NCI-H446 treated with DMSO at 0.1 percent for 48 hours (cell line): ENCODE measurements at places on chromosomes 6 and 20.

GRCh38 chr6:5132731-5133130, 47.6 kb downstream of the PPP1R3G start:
- no peak for DNase-seq

DNA sequence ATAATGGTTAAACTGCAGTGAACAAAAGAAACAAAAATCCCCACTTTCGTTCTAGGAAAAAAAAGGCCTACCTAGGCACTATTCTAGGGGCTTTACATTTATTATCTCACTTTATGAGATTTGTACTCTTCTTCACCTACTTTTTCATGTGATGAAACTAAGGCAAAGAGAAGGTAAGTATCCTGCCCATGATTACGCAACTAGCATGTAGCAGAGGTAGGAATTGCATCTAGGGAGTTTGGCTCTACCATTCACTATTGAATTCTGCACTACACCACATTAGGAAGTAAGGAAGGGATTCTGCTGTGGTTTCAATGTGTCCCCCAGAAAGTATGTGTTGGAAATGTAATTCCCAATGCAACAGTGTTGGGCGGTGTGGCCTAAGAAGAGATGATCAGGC, 11.4 kb upstream of the C6orf141 start:
- no peak for DNase-seq

DNA sequence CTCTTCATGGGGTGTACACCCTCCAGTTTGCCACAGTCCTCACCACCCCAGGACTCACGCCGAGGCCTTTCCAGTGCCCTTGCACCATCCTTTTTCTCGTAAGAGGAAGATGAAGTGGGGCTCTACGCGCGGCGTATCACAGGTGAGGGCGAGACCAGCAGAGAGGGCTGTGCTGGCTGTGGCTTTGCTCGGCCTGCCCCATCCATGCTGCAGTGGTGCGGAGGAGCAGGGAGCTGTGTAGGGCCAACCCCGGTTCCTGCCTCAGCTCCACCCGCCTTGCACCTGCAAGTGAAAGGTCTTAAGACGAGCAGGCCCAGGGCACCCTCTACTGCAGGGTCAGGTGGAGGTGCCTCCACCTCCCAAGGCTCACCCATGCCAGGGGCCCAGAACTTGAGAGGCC, 24.1 kb downstream of the RBCK1 start:
- no peak for DNase-seq

DNA sequence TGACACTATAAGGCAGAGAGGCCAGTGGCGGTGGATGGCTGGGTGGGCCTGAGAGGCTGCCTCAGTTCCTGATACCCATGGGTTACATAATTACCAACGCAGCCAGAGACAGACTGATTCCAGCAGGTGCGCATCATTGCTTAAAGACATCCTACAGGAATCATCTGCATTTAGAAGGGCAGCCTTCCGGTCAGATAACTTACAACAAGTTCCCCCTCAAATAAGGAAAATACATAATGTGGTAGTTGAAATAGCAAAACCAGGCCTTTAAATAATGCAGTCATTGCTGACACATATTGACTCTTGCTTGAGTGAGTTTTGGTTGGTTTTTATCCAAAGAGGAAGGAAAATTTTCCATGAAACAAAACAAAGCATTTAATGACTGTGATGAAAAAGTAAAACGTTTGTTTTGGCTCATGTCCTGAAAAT, 81.9 kb downstream of the SIM1 start:
- no peak for DNase-seq

GRCh38 chr6:90083891-90084290, 189.6 kb downstream of the GJA10 start:
- DNase-seq, result no peak

DNA sequence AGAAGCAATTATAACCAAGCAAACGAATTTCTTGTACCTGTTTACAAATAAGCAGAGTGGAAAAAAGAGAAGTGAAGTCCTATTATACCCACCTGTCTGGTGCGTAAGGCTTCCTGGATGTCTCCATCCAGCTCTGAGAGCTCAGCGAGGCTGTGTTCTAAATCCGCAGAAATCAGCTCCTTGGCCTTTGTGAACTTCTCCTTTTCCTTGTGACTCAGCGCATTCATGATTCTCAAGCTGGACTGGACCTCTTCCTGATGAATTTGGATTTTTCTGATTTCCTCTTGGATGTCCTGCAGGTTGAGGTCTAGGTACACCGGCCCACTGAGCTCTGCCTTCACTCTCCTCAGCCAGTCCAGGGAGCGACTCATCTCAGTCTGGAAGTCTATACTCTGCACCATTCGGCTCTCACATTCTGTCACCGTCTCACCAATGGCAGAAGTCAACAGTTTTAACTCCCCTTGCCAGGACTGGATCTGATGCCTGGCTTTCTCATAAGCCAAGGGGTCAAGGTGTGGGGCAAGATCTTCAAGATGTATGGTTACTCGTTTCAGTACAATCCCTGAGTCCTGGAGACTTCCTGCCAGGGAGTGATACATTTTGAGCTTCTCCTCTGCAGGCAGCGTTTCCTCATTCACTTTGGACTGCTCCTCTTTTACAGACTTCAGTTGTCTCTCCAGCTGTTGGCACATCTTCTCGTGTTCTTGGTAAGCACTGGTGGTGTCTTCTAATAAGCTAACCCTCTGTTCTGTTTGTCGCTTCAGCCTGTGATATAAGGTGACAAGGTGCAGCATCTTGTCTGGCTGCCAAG, 307.3 kb downstream of the SYNE1 start:
- no peak for DNase-seq

GRCh38 chr20:50427719-50428083, 82.5 kb upstream of the PTPN1 start:
- DNase-seq, result no peak

DNA sequence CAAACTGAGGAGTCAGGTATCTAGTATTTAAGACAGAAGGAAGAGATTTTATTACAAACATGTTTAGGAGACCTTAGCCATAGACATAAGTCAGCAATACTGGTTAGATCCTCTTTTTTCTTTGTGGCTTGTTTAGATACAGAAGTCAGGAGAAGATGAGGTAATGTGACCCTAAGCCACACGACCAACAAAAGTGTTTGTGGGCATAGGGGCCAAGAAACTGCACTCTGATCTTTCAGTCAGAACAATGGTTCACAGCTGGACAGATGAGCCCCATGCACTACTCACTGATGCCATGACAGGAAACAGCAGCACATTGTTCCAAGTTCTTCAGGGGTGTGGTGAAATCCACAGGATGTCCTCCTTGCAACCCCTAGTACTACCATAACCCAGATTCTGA, 238.5 kb upstream of the RAB32 start:
- no peak for DNase-seq

DNA sequence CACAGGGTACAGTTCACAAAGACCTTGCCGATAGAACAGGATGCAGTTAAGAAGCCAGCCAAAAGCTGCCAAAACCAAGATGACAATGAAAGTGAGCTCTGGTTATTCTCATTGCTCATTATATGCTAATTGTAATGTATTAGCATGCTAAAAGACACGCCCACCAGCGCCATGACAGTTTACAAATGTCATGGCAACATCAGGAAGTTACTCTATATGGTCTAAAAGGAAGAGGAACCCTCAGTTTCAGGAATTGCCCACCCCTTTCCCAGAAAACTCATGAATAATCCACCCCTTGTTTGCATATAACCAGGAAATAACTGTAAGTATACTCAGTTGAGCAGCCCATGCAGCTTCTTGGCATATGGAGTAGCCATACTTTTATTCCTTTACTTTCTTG, 748.7 kb downstream of the QKI start:
- no peak for DNase-seq

DNA sequence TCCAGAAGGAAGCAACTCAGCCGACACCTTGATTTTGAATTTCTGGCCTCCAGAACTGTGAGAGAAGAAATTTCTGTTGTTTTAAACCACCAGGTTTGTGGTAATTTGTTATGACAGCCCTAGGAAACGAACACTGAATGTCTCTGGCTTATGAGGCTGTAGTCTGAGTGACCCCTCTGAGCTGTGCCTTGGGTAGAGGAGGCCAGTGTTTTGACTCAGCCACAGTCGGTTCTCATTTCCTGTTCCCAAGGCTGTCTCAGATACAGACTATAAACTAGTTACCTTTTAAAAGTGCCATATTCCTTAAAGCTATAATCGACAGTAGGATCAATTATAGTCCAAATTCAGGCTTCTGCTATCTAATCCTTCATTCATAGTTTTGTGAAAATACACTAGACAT, 391.2 kb upstream of the MAP3K7 start:
- DNase-seq, result no peak

DNA sequence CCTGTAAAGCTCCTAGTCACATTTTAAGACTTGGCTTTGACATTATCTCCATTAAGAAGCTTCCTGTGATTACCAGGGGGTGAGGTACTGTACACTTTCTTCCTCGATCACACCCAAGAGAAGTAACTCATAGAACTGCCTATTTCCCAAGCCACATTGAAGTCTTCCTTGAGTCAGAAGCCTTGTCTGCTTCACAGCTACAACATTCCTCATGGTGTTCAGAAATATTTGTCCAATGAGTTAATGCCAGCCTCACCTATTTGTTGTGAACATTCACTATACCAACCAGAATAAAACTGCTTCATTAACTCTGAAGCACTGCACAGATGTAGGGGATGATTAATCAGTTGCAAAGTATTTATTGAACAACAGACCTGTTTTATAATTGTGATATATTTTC, 622.3 kb downstream of the PTPRT start:
- DNase-seq, result no peak

DNA sequence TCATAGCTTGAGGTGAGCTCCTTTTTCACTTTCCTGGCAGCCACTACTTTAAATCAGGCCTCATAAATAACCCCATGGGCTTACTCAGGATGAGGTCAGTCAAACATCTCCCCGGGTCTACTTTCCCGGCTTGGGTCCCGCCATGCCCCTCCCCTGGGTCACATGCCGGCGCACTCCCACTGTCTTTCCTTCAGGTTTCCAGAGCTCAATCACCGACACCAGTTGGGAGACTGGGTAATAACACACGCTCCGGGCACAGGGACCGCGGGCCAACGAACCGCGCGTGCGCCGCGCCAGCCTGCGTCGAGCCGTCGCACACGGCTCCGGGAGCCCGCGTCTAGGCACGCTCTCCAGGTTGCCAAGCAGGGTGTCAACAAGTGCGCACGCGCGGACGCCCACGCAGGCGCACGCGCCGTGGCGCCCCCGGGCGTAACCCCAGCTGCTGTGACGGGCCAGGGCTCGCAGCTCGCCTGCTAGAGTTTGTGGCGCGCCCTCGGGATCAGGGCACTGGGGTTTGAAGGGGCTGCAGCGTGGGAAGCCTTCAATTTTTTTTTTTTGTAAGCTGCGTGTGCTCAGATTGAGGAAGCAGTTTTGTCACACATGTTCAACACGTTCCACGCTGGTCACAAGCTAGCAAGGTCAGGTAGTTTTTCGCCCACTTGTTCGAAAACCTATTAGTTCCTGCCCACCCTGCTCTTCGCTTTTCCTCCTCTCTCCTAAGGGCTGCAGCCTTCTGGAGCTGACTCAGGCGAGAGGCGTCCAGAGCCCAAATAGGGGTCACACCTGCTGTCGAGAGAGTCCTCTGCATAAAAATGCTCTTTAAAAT, 31.8 kb downstream of the TFAP2B start:
- DNase-seq, result no peak

- DNase-seq, result no peak
These were observed 27.4 kb upstream of the FAM135A start for GRCh38 chr6:70385901-70386300.

DNA sequence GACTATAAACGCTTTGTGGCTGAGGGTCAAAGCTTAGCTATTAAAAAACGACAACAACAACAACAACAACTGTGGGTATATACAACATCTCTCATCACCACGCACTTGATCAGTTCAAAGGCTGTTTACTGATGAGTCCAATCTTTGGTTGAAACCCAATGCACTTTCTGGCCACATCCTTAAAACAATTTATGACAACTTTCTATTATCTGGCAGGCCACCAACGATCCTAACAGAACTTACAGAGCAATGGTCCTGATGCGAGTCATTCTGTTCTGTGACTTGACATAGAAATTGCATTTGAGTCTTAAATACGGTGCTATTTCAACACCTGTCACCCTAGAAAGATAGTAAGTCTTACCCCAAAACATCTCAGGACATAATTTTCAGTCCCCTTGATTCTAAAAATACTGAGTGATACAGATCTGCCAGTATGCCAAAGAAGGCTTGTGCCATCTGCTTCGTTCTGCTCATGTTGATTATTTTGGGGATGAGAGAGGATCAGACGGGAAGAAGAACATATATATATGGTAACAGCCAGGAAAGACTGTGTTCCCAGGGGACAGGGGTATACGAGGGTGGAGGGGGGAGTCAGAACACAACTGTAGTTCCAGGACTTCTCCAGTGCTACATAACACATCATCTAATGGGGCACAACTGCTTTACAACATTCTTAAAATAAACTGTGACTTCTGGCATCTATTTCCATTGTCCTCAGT, 55.8 kb downstream of the PLAGL1 start:
- DNase-seq, result no peak

- no peak for DNase-seq
These were observed 147.8 kb upstream of the EPHA7 start for GRCh38 chr6:93567164-93567563.

DNA sequence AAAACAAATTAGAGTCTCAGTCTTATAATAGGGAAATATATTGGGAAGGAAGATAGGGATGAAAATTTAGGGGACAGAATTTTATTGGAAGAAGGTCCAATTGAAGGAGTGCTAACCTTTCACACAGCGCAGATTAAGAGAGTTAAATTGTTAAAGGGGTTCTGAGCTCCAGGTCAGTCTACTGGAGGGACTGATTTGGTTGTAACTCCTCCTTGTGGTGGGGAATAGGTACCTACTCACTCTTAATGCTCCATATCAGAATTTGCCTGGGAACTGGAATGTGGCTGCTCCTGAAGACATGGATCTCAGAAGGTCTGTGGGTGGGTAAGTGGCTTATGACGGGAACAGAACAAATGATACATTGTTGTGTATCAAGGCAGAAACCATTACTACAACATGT, 143.5 kb downstream of the FLRT3 start:
- DNase-seq, result no peak

DNA sequence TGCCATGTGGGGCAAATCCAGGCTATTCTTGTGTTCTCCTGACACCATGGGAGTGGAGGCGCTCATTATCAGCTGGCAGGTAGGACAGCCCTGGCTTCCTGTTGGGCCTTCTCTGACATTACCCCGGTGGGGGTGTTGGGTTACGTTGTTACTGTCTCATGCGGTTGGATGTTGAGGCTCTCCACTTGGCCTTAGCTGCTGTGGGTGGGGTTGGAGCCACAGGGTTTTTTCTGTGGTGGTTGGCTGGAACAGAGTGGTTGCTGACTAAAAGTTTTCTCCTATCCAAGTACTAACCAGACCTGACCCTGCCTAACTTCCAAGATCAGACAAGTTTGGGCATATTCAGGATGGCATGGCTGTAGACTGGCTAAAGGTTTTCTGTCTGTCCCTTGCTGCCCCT, 20.2 kb downstream of the RIPK1 start:
- no peak for DNase-seq
